ENCODE measurements at places on chromosomes 11 and 22. TPM values are rescaled to one million over a fixed set of nuclear protein-coding genes. Genes with fewer than 3 reads are reported as not detected.

GRCh38 chr11:73298233-73298632, 9.8 kb upstream of the ARHGEF17 start:
- no peak overlapping the region for H3K27ac ChIP-seq
- no peak for DNase-seq
- H3K27me3 ChIP-seq: no peaks in the 10 kb centered on the region
- H3K4me1 ChIP-seq: no peaks in the 10 kb centered on the region
- no peak overlapping the region for H3K4me3 ChIP-seq
- no peaks in the 10 kb centered on the region for H3K36me3 ChIP-seq

DNA sequence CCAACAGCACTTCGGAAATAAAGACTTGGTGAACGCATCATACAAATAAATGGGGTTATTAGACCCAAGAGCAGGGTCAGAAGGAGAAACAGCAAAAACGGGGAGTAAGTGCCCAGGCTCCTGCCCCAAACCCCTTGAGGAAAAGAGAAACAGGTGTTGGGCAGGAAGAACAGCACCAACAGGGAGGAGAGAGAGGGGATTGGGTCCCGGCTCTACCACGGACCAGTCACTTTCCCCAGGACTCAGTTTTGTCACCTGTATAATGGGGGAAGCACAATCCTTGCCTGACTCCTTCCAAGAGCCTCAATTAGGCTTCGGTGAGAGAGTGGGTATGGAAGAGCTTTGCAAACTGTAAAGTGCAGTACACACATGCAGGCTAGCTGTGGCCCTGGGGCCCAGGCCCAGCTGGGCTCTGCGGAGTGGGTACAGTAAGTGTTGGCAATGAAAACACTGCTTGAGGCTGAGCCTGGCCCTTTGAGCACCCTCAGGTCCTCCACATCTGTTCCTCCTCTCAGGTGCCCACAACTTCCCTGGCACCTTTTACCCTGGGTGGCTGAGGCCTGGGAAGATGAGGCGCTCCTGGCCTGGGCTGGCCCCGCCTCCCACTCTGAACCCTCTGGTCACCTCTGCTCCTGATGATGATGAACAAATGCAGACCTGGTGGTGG, 8.9 kb downstream of the SLC29A2 start:
- H3K4me3 ChIP-seq: no peak overlapping the region
- no peaks in the 10 kb centered on the region for H3K36me3 ChIP-seq
- H3K4me1 ChIP-seq: no peaks in the 10 kb centered on the region
- H3K27me3 ChIP-seq: no peaks in the 10 kb centered on the region
- no peak overlapping the region for H3K27ac ChIP-seq
- no peak for DNase-seq

GRCh38 chr11:85627332-85627997, at the start of gene DLG2:
Gene DLG2, minus strand, starts transcription at chr11:85627344.
- peak; percentile 31 for DNase-seq
- peaks cover 35% of the 10 kb centered on the region for H3K4me1 ChIP-seq
- H3K36me3 ChIP-seq: no peaks in the 10 kb centered on the region
- no peaks in the 10 kb centered on the region for H3K27me3 ChIP-seq

- H3K4me3 ChIP-seq: no peak overlapping the region
- H3K27me3 ChIP-seq: no peaks in the 10 kb centered on the region
- no peaks in the 10 kb centered on the region for H3K36me3 ChIP-seq
- peaks cover 6% of the 10 kb centered on the region for H3K4me1 ChIP-seq
Observed at GRCh38 chr22:46139895-46140350, 10.4 kb upstream of the PPARA start.

DNA sequence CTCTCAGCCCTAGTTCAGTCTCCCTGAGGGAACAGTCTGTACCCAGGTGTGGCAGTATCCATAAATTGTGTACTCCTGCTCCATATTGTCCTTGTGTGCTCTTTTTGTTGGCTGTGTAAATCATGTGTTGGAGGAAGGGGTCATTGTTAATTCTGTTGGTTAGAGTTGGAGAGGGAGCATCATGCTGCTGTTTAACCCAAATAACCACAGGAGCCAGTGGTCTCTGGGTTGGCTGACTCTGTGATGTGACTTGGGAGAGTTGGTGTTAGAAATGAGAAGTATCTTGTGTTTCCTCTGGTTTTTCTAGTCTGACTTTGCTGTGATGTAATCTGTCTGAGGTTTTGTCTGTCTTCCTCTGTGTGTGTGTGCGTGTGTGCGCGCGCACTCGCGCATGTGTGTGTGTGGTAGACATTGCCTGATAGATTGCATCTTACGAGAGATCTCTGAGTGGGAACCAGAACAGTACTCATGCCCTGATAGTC, 30.5 kb downstream of the CTNND1 start:
- no peaks in the 10 kb centered on the region for H3K27me3 ChIP-seq
- peak; percentile 47 for DNase-seq
- H3K36me3 ChIP-seq: peaks cover 25% of the 10 kb centered on the region
- peaks cover 15% of the 10 kb centered on the region for H3K4me1 ChIP-seq

GRCh38 chr22:35995348-35995747, 33.3 kb downstream of the RBFOX2 start:
- DNase-seq: no peak
- H3K4me1 ChIP-seq: peaks cover 13% of the 10 kb centered on the region
- H3K27ac ChIP-seq: peak overlapping the region; percentile 41
- no peak overlapping the region for H3K4me3 ChIP-seq

DNA sequence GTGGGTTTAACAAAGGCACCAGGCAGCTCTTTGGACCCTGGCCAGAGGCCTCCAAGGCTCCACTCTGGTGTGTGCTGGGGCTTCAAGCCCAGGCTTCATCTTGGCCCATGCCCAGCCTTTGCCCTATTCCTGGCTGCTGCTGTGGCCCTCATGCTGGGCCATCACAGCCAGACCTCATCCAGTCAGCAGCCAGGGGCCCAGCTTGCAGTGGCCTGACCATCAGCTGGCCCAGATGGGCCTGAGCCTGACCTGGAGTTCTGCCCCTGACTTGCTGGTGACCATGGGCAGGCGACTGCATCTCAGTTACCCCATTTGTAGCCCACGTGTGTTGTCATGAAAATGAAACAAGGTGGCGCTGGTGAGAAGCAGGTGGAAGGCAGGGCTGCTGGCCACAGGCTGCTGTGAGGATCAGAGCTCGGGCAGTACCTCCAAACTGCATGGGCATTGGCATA, 76.1 kb downstream of the MED15 start:
- peaks cover 87% of the 10 kb centered on the region for H3K36me3 ChIP-seq
- no peak overlapping the region for H3K27ac ChIP-seq
- DNase-seq: peak; percentile 63
- H3K4me1 ChIP-seq: no peaks in the 10 kb centered on the region
- no peaks in the 10 kb centered on the region for H3K27me3 ChIP-seq

GRCh38 chr11:92685049-92685448, 284.4 kb upstream of the MTNR1B start:
- no peaks in the 10 kb centered on the region for H3K27me3 ChIP-seq
- H3K27ac ChIP-seq: no peak overlapping the region
- no peaks in the 10 kb centered on the region for H3K36me3 ChIP-seq

DNA sequence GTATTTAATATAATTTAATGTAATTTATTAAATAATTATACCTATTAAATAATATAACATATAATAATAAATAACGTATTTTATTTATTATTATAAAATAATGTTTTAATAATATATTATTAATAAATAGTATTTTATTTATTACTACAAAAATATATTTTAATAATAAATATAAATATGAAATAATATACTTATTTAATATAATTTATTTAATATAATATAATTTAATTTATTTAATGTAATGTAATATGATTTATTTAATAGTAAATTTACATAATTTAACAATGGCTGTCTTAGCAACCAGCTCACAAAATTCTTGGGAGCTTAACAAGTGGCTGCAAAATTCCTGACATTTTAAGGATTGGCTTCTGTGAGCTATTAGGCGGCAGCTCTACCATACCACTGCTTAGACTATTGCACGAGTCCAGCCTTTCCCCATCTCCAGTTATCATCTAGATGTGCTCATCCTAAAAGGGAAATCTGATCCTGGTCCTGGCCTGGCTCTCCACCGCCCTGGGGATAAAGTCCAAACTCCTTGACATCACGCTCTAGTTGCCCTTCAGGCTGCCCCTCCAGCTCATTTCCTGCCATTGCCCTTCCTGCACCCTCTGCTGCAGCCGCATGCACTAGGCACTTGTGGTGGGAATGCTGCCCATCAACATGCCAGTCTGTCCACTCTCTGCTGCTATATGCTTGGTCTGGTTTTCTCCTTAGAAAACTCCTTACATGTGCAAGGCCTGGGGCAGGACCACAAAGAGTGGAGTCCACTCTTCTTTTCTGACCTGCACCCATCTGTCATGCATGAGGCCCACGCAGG, 9.8 kb downstream of the MMP20 start:
- no peaks in the 10 kb centered on the region for H3K36me3 ChIP-seq
- H3K4me3 ChIP-seq: no peak overlapping the region
- H3K27ac ChIP-seq: no peak overlapping the region
- no peak for DNase-seq

GGT5 gene
- 62.5 TPM for total RNA-seq

DNA sequence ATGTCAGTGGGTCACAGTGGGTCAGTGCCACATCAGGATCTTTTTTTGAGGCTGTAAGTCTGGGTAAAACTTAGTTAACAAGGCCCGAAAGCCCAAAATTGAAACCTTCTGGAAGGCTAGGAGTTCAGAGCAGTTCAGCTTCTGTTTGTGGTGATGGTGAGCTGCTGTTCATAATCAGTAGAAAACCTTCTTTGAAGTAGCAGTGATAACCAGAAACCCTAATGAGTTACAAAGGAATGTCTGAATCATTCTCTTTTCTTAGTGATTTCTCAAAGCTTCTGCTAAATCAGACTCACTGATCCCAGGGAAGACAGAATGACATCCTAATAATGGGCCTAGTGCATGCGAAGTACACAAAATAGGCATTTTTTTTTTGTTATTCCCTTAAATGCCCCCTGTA, 124.7 kb downstream of the PARVA start:
- H3K27ac ChIP-seq: no peak overlapping the region
- no peak overlapping the region for H3K4me3 ChIP-seq
- H3K4me1 ChIP-seq: no peaks in the 10 kb centered on the region
- no peaks in the 10 kb centered on the region for H3K27me3 ChIP-seq
- DNase-seq: no peak

SHANK2 gene
- 2.6 TPM for total RNA-seq

KIF18A gene
- total RNA-seq: not detected

DNA sequence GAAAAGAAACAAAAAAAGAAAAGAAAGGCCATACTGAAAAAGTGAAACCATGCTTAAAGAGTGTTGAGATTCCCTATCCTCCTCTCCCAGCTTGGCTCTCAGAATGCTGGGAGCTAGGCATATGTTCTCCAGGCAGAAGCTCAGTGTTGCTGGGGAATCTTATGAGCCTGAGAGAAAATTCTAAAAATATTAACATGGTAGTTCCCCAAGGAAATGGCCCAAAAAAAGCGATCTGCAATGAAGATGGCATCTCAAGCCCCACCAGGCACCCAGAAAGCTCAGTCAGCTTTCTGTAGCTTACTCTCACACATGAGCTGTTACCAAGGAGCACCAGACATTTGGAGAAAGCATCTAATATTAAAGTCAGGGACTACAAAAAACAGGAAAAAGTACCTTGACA, 94.5 kb downstream of the CD44 start:
- H3K4me1 ChIP-seq: no peaks in the 10 kb centered on the region
- no peaks in the 10 kb centered on the region for H3K27me3 ChIP-seq
- no peak overlapping the region for H3K4me3 ChIP-seq
- H3K27ac ChIP-seq: no peak overlapping the region

- H3K27me3 ChIP-seq: no peaks in the 10 kb centered on the region
- H3K4me3 ChIP-seq: no peak overlapping the region
- H3K27ac ChIP-seq: peak overlapping the region; percentile 25
- H3K36me3 ChIP-seq: no peaks in the 10 kb centered on the region
Observed at GRCh38 chr11:36409152-36409816, 100.8 kb downstream of the TRAF6 start.

GRCh38 chr22:49042877-49043859, 784.5 kb downstream of the BRD1 start:
- H3K27ac ChIP-seq: no peak overlapping the region
- H3K4me3 ChIP-seq: no peak overlapping the region
- no peak for DNase-seq
- H3K27me3 ChIP-seq: no peaks in the 10 kb centered on the region

DNA sequence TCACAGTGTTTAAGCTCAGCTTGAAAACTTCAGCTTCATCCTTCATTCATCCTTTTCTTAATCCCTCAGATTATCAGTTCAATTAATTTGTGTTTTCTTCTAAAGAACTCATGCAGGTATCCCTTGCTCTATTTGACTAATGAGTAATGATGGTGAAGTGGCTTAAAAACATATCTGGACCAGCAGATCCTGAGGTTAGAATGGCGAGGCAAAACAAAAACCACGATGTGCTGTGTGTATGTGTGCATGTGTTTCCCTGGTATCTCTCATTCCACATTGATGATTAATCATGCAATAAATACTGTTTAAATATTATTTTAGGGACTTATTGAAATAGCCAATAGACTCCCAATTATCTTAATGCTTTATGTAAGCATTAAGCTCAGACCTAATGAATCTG, 437.0 kb downstream of the DYNC2H1 start:
- H3K4me1 ChIP-seq: no peaks in the 10 kb centered on the region
- DNase-seq: no peak
- no peaks in the 10 kb centered on the region for H3K36me3 ChIP-seq
- no peak overlapping the region for H3K27ac ChIP-seq
- no peaks in the 10 kb centered on the region for H3K27me3 ChIP-seq

DNA sequence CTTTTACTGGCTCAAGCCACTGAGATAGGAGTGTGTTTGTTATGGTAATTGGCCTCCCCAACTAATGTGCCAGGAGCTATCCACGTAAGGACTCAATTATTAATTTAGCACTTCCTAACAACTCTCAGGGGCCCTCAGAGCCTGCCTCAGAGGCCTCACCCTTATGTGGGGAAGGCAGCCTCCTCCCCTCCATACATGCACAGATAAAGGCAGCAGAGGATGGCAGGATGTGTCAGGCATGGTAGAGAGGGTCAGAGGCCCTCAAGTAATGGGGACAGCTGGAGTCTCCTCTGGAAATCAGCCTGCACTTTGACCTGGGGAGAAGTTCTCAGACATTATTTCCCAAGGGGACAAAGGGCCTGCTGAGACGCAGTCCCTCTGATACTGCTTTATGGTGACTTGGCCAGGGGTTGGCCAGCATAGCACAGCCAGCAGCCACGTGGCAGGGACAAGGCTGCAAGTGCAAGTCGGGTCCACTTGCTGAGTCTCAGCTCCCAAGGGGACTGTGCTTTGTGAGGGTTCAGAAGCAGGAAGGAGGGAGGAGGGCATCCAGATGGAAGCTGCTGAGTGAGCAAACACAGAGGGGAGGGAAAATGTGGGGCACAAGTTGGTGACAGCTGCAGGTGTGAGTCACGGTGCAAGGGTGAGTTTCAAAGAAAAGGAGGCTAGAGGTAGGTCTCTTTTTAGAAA, 17.0 kb downstream of the MOGAT2 start:
- H3K36me3 ChIP-seq: no peaks in the 10 kb centered on the region
- H3K27me3 ChIP-seq: no peaks in the 10 kb centered on the region
- H3K27ac ChIP-seq: no peak overlapping the region
- no peaks in the 10 kb centered on the region for H3K4me1 ChIP-seq

CCDC188 gene
- 1.6 TPM for total RNA-seq

DENND6B gene
- 6.6 TPM for total RNA-seq

All from adrenal gland (tissue), 19 donors.